ENCODE measurements at places on chromosomes 7 and 10. TPM values are rescaled to one million over a fixed set of nuclear protein-coding genes. Genes with fewer than 3 reads are reported as not detected.

TRA2A gene
- total RNA-seq: 110 TPM

NKX2-3 gene
- not detected for total RNA-seq

LGI1 gene
- total RNA-seq: not detected

LLCFC1 gene
- not detected for total RNA-seq

TBX20 gene
- 0.37 TPM for total RNA-seq

HKDC1 gene
- total RNA-seq: not detected
